Diencephalon (tissue), 1 donor: ENCODE measurements at places on chromosomes 7 and 10. TPM values are rescaled to one million over a fixed set of nuclear protein-coding genes. Genes with fewer than 3 reads are reported as not detected.

Gene SPAM1
- total RNA-seq, result not detected

Gene FAM20C
- total RNA-seq, result 30.7 TPM

Gene TAS2R41
- not detected for total RNA-seq

Gene SUFU
- 4.8 TPM for total RNA-seq

Gene TMEM168
- total RNA-seq, result 28.1 TPM

Gene TRIM50
- total RNA-seq, result not detected

Gene CPA4
- 1.4 TPM for total RNA-seq

Gene CDHR1
- total RNA-seq, result 5.3 TPM

Gene KCNIP2
- 17.1 TPM for total RNA-seq

Gene IL6
- not detected for total RNA-seq

Gene TRPV5
- 0.23 TPM for total RNA-seq

Gene FKBP14
- total RNA-seq, result 11.1 TPM

Gene NPTX2
- total RNA-seq, result 32.1 TPM

Gene AZGP1
- not detected for total RNA-seq

Gene GPR15LG
- total RNA-seq, result not detected

Gene CALML5
- not detected for total RNA-seq

Gene SPDYE5
- not detected for total RNA-seq

Gene PIP
- total RNA-seq, result not detected

Gene ZP3
- total RNA-seq, result 1.4 TPM

Gene PALD1
- 12.7 TPM for total RNA-seq

Gene HGF
- total RNA-seq, result 2.5 TPM

Gene TMEM184A
- under 0.01 TPM for total RNA-seq

Gene TMEM196
- total RNA-seq, result 28.6 TPM

Gene NSUN6
- 32.8 TPM for total RNA-seq

Gene GPR37
- 10.8 TPM for total RNA-seq

Gene PLAC9
- total RNA-seq, result 1.4 TPM

Gene WDFY4
- 1.6 TPM for total RNA-seq

Gene TUBAL3
- total RNA-seq, result not detected

Gene ACTL6B
- total RNA-seq, result 90.4 TPM

Gene PTF1A
- total RNA-seq, result not detected

Gene IQUB
- 8.5 TPM for total RNA-seq

Gene OLAH
- not detected for total RNA-seq

Gene WEE2
- 0.23 TPM for total RNA-seq

Gene CTAGE4
- total RNA-seq, result 1.2 TPM

Gene DDX21
- total RNA-seq, result 40.4 TPM

Gene EIF5AL1
- total RNA-seq, result 0.23 TPM

Gene TFEC
- total RNA-seq, result 2.1 TPM
